ENCODE measurements at places on chromosomes 3 and 15.

GRCh38 chr15:33375236-33375635 lies 64.5 kb downstream of the RYR3 start:
- DNase-seq, result no peak

GRCh38 chr3:121557426-121557934 lies 10.3 kb upstream of the ARGFX start:
- DNase-seq, result no peak

- DNase-seq, result no peak
Observed at GRCh38 chr3:138769616-138770015, 65.1 kb downstream of the PIK3CB start.

GRCh38 chr15:85615930-85616329 lies 178.8 kb downstream of the KLHL25 start:
- DNase-seq, result no peak

DNA sequence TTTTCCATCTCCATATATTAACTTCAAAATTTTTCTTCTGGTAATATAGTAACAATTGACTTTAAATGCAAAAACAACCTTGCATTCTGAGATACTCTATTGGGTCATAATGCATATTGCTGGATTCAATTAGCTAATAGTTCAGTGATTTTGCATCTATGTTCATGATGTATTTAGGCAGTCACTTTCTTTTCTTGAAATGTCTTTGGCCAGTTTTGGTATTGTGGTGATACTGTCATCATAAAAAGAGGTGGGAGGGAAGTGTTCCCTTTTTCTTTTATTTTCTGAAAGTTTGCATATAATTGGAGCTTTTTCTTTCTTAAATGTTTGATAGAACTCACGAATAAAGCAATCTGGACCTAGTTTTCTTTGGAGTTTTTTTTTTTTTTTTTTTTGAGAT lies 67.4 kb upstream of the ZNF148 start:
- DNase-seq, result no peak

- no peak for DNase-seq
Observed at GRCh38 chr15:85062560-85062959, 80.9 kb downstream of the PDE8A start.

- no peak for DNase-seq
Observed at GRCh38 chr15:62626903-62627302, 415.6 kb upstream of the TPM1 start.

All from GM06990 (cell line).